ENCODE measurements at places on chromosomes 5 and 9.

DNA sequence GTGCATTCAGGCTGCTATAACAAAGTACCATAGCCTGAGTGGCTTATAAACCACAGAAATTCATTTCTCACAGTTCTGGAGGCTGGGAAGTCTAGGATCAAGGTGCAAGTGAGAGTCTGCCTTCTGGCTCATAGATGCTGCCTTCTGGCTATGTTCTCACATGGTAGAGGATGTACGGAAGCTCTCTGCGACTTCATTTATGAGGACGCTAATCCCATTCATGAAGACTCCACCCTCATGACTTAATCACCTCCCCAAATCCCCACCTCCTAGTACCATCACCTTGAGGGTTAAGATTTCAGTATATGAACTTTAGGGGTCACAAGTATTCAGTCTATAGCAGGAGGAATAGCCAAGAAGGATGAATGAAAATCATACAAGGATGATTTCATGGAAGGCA is 37.3 kb upstream of the KCNIP1 start:
- DNase-seq = no peak

- no peak for DNase-seq
These were observed 65.0 kb downstream of the ST8SIA4 start for GRCh38 chr5:100838048-100838473.

- DNase-seq = no peak
These were observed 78.5 kb upstream of the TGFBR1 start for GRCh38 chr9:99026271-99026955.

- DNase-seq = no peak
These were observed 56.5 kb downstream of the SPOCK1 start for GRCh38 chr5:137442660-137443059.

DNA sequence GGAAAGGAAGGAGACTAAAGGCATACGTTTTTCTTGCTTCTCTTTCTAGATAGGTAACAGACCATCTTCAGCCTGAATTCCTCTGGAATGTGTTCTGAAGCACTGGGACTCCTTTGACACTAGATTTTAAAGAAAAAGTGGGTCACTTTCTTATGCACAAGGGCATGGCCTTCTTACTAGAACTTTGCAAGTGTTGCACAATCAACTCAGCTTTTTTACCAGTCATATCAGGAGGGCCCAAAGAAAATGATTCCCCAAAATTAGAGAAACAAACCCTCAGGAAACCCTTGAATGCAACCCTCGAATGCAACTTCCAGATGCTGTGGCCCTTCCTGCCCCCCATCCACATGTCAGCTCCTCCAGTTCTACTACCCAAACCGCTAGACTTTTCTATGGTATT is 93.9 kb downstream of the YTHDC2 start:
- DNase-seq = no peak

DNA sequence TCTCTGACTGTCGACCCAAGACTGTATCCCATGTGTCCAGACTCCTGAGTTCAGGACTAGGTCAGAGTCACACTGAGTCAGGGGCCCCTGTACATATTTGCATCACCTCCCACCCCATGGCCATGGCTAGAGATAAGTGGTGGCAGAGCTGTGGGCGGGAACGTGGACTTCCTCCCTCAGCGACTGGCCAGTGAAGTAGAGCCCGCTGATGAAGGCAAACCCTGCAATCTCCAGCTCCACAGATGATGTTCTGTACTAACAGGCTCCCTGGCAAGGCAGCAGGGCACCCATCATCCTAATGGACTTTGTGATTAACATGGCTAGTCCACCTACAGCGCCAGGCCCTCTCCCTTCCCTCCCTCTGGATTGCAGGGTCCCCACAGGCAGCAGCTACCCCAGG is 110.5 kb upstream of the LRRTM2 start:
- no peak for DNase-seq

Measured in brain pericyte (primary cell).